ENCODE measurements at places on chromosomes 7 and 10.

- DNase-seq = no peak
These were observed 191.3 kb downstream of the FGFR2 start for GRCh38 chr10:121406823-121407545.

- no peak for DNase-seq
These were observed 596.4 kb upstream of the GHITM start for GRCh38 chr10:83542774-83543411.

GRCh38 chr10:91664426-91664825 lies 31.6 kb upstream of the PPP1R3C start:
- DNase-seq = no peak

DNA sequence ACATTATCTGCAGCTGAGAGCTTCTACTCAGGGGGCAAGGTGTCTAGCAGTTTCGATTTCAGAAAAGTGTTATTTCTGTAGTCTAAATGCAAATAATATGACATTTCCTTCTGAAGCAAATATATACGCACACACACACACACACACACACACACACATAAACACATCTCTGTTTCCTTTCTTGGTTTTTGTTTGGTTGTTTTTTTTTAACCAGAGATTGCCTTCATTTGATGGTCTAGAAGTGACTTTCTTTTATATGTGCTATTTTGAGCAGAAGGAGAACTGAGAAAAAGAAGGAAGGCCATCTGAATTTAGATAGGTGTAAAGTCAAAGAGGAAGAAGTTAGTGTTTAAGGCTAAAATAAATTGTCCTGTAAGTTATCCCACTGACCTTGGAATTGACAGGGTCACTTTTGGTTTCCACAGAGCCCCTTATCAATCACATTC lies 142.2 kb downstream of the TRIL start:
- no peak for DNase-seq

DNA sequence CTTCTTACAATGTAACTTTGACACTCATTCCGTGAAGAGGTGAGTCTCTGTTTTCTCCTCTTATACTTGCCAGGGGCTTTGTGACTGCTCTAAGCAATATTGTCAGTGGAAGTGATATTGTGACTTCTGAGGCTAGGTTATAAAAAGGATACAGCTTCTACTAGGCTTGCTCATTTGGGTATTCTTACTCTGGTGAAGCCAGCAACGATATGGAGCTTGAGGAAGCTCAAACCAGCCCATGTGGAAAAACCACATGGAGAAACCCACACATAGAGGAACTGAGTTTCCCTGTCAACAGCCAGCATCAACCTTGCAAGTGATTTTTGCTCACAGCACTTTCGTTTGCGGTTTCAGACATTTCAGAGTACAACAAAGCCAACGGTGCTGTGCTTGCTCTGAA lies 149.6 kb upstream of the SEMA3E start:
- DNase-seq = no peak

DNA sequence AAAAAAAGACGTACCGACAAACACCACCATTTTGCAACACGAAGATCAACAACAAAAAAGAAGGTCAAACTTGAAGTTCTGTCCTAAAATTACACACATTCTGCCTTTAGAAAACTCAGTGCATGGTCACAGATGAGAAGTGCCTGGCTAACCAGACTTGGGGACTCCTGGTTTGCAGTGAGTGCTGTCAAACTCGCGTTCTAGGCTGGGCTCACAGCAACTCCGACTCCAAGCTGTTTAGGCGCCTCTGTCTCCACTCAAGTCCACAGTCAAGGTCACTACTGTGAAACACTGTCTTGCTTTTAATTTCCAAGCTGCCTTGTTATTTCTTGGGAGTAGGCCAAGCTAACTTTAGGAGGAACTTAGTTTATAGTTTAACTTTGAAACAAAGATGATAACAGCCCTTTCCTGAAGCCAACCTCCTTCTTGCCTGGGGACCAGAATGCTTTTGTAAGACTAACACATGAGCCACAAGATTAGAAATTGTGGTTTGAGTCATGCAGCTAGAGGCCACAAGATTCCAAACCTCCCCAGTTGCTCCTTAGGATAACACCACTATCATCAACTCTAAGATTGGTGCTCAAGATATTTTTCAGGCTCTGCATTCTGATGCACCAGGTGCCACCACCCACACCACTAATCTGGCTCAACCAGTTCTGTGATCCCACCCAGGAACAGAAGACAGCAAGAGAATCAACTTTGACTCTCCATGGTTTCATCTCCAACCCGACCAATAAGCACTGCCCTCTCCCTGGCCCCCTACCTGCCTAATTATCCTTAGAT lies 1.1 kb upstream of the DNAAF5 start:
- no peak for DNase-seq

DNA sequence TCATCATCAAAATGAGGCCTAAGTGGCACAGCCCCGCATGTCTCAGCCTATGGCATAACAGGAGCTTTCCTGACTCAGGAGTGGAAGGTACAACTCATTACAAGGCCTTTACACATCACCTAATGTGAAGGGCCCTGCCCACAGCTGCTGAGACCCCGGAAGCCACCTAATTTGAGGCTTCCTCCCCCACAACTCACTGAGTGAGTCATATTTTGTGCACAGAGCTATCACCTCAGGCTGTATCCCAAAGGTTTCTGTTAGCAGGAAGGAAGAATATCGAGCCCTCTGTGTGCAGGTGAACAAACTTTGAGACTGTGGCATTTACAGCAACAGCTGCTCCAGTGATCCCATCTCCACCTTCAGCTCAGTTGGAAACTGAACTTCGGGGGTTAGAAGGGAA lies 20.6 kb downstream of the HTR5A start:
- DNase-seq = no peak

GRCh38 chr10:101451667-101452069 lies 97.7 kb downstream of the BTRC start:
- DNase-seq = no peak

DNA sequence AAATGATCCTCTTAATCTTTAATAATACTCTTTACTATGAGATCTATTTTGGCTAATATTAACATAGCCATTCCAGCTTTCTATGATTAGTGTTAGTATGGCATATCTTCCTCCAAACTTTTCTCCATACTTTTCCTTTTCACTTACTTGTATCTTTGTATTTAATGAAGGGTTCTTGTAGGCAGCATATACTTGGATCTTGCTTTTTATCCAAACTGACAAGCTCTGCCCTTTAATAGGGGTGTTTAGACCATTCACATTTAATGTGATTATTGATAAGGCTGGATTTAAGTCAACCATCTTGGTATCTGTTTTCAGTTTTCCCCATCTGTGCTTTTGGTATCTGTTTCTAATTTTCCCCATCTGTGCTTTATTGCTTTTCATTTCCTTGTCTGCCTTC lies 59.7 kb upstream of the ATP6V0A4 start:
- no peak for DNase-seq

GRCh38 chr7:105216786-105217185 lies 171.9 kb downstream of the SRPK2 start:
- DNase-seq = no peak

- no peak for DNase-seq
These were observed 267.7 kb upstream of the SEMA3A start for GRCh38 chr7:84462259-84462658.

DNA sequence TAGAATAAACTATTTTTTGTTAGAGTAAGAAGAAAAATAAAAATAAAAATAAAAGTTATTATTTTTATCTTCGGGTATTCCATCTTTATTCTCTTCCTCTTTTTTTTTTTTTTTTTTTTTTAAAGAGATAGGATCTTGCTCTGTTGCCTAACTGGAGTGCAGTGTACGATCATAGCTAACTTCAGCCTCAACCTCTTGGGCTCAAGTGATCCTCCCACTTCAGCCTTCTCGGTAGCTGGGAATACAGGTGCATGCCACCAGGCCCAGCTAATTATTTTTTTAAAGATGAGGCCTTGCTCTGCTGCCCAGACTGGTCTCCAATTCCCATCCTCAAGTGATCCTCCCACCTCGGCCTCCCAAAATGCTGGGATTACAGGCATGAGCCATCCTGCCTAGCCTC lies 15.4 kb downstream of the STAM start:
- no peak for DNase-seq

- DNase-seq = no peak
These were observed 342.2 kb upstream of the MEOX2 start for GRCh38 chr7:16028636-16029035.

DNA sequence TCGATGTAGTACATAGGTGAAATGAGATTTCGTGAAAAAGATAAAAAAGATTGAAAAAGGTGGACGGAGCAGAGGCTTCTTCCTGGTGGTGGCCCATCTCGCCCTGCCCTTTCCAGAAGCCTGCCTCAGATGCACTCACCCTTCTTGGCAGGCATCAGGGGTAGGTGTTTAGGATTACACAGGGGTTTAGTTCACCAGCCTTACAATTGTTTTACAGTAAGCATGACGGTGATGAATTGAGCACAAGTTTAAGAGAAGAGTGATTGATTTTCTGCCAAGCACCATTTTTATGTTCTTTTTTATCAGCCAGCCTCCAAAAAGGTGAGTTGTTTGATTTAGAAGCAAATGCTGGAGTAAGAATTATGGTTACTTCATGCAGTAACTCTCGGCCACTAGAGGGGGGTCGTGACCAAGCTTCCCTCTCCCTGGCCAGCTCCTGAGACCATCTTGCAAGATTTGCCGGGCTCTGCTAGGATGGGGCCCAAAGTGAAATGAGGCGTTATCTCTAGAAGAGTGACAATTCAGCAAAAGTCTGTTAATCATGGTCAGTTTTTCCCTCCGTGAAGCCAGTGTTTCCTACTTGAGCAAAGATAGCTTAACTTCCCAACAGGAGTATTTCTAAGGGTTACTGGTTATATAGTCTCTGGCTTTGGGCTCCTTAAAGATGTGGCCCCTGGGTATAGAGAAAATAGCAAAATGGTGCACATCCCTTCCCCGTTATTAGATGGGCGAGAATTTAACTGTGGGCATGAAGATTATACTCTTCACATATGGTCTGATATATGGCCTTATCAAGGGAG lies 228.8 kb downstream of the BMPER start:
- no peak for DNase-seq

DNA sequence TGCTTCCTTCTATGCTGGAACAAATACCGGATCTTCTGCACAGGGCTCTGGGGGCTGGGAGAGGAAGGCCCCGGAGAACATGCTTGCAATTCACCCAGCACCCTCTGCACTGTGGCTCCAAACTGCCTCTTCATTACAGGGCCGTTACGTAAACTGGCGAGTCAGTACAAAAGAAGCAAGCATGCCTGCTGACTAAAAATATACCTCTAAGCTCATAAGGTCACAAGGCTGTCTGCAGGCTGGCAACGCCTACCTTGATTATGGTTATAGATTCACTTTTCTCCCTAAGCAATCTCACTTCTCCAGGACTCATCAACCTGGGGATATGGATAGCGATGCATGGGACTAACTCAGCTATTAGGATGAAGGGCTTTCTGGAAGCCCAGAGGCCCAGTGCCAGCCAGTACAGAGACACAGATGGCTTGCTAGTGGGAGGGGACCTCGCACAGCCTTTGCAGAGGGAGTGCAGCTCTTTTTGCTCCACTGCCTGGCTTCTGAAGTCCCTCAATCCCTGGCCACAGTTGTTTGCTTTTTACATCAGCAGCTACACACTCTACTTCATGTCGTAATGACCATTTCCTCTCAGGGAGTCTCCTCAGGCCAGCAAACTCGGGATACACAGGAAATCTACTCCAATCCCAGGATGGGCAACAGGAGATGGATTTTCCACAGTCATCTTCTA lies 96.1 kb downstream of the SH3PXD2A start:
- DNase-seq = no peak

DNA sequence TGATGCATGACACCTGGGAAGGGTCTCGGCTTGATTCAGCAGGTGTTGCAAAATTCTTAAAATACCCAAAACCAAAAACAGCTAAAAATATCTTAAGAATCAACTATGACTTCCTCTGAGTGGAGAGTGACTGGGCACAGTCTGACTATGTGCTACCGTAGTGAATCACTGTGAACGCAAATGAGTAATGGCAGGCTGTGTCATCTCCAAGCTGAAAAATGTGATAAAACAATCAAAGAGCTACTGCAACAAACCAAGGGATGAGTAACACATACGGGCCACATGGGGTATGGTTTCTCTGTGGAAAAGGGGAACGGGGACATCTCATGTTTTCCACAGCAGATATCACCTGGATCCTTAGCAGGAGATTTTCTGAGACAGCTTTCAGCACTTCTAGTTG lies 127.5 kb downstream of the ABCA13 start:
- no peak for DNase-seq

- no peak for DNase-seq
These were observed 57.0 kb downstream of the CDC123 start for GRCh38 chr10:12252882-12253546.

DNA sequence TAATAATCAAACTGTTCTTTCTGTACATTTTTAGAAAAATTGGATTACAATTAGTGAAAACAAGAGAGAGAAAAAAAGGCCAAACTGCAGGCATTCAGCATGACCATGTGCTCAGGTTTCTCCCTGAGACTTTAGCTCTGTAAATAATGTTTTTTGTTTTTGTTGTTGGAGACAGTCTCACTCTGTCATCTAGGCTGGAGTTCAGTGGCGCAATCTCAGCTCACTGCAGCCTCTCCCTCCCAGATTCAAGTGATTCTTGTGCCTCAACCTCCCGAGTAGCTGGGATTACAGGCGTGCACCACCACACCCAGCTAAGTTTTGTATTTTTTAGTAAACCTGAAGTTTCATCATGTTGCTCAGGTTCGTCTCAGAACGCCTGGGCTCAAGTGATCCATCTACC lies 23.0 kb downstream of the BZW2 start:
- no peak for DNase-seq

DNA sequence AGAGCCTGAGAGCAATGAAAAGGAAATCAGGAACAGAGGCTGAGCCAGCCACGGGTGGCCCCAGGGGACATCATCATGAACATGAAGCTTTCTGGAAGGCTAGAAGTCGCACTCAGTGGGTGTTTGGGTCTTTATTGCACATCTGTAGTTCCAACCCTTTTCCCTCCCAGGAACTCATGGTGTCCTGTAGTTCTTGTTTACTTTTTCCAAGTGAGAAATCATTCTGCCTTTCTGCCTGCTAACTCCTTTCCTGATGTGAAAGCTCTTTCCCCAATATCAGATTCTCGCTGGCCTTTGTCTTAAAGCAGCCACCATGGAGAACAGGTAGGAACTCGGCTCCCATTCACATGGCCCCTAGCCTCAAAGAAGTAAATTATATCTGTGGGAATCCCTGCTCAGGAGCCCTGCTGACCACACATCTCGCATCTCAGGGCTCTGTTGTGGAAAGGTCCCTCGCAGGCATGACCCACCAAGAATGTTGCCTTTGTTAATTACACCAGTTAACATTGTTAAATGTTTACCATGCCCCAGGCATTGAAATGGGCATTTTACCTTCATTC lies 542.7 kb downstream of the TNS3 start:
- DNase-seq = no peak

DNA sequence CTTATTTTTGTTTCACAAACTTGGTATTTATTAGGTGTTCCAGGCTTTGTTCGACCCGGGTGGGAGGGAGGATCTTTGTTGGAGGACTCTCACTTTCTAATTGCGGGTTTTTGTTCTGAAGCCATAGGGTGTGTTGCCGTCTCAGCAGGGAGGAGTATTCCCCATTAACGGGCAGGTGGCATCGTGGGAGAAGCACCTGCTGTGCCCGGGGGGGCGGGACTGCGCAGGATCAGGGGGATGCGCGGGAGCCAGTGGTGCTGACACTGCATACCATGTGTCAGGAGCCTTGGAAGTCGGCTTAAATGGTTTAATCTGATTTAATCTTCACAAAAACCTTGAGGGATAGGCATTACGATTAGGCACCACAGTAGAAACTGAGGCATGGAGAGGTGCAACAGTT lies 113.0 kb downstream of the MGMT start:
- DNase-seq = no peak

GRCh38 chr7:122750389-122750788 lies 47.7 kb upstream of the RNF148 start:
- DNase-seq = no peak

- peak; percentile 11 for DNase-seq
These were observed 19.0 kb upstream of the C10orf71 start for GRCh38 chr10:49280001-49280408.

All from type B pancreatic cell (in vitro differentiated cells).